ENCODE measurements at places on chromosomes 4 and X.

DNA sequence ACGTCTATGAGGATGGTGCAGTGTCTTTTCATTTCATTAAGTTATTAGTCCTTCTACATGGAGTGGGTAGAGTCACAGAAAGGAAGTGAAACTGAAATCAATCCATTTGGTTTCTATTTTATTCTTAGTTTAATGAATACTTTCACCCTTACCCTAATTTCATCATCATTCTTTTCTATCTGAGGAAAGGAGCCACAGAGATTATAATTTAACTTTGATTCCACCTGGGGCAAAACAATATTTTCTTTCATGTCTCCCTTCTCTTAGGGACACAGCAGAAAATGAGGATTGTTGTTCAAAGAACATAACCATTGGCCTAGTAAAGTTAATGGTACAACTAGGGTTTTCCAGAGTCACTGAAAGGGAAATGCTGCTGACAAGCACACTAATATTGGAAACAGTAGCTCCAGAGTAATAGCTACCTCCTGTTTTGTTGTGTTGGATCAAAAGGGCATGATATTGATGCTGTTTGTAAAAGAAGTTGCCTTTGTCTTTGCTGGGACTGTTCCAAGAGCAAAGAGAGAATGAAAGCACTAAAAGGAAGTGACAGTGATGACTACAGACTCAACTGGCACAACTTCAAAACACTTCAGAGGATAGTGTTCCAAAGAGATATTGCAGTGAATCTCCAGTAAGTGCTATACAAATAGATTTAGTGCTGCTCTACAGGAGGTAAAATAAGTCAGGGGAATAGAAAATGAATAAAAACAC, 247.1 kb upstream of the PITX2 start:
- DNase-seq, result no peak

DNA sequence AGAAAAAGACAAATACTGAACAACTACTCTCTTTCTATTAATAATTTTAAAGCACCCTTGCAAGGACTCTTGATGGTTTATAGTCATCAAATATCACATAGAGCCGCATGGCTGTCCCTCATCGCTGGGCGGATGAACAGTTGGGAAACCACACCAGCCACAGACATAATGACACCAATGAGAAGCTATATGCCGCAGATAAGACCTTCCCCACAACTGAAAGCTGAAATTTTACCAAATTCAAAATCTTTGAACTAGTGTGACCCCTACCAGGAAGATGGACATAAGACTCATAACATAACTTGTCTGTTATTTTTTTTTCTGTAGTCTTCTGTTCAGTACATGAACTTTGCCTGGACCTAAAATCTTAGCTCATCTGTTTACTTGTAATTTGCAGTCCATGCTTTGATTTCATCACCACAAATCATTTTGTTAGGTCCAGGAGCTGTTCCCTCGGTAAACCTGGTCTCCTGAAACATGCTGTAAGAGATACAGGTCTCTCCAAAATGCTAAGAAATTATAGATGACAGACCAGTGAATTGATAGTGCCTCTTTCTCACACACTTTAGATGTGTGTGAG, 157.3 kb upstream of the RAPGEF2 start:
- no peak for DNase-seq

DNA sequence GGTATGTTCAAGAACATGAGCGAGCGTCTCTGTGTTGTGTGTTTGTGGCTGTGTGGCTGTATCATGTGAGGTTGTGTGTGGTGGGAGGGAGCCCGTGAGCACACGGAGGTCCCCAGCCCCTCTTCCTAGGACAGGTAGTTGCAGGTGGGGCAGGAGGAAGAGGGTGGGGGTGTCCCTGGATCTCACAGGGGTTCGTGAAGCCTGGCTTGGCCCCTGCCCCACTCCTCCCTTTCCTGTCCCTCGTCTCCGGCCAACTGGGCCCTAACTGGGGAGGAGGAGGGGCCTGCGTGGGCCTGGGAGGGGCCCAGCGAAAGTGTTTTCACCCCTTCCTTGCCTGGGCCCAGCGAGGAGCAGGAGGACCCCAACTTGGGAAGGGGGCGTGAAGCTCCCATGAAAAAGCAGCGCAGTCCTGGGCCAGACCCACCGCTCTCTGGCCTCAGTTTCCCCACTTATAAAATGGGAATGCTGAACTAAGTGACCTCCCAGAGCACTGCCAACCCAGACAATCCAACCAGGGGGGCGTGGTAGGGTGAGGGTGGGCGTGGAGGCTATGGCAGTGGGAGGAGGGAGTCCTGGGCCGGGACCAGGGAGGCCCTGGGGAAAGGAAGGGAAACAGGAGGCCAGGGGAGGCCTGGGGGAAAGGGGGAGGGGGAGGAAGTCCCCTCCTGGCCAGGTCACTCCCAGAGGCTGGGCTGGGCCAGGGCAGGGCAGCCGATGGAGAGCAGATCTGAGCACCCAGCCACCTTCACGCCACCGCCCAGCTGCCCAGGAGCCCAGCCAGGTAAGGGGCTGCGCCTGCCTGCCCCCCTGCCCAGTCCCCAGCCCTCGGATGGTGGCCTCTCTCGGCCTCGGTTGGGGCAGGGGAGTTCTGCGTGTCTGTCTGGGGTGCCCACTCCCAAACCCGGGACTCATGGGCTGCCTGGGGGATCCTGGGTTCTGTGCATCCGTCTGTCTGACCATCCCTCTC, at the start of gene AVPR2:
Gene AVPR2, plus strand, starts transcription at position 683 of the 967 bp plus-strand sequence. CDS start 473 bp downstream, outside the sequence.
- DNase-seq, result no peak

- no peak for DNase-seq
Measured at GRCh38 chrX:40298572-40299479, 201.1 kb upstream of the BCOR start.

DNA sequence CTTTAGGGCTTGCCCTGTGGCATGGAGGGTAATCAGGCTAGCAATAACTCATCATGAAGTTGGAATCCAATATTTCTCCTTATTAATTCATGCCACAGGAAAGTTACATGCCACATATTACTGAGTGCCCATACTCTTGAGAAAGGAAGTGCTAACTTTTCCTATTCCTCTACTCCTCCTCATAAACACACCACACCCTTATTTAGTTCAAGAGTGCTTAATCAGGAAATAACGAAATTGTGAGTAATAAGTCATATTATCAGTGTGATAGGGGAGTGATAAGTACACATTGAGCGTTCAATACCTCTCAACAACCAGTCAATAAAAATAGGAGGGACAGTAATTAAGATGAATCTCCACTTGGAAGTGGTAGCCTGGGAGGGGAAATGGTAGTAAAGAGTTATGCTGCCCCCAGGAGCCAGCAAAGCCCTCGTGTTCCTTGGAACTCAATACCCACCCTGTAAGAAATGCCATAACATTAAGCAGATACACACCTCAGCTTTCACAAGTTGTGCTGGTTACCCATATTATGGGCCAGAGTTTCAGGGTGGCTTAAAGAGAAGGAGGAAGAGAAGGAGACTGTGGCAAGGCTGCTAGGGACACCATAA, 410.0 kb upstream of the NR3C2 start:
- DNase-seq, result no peak

DNA sequence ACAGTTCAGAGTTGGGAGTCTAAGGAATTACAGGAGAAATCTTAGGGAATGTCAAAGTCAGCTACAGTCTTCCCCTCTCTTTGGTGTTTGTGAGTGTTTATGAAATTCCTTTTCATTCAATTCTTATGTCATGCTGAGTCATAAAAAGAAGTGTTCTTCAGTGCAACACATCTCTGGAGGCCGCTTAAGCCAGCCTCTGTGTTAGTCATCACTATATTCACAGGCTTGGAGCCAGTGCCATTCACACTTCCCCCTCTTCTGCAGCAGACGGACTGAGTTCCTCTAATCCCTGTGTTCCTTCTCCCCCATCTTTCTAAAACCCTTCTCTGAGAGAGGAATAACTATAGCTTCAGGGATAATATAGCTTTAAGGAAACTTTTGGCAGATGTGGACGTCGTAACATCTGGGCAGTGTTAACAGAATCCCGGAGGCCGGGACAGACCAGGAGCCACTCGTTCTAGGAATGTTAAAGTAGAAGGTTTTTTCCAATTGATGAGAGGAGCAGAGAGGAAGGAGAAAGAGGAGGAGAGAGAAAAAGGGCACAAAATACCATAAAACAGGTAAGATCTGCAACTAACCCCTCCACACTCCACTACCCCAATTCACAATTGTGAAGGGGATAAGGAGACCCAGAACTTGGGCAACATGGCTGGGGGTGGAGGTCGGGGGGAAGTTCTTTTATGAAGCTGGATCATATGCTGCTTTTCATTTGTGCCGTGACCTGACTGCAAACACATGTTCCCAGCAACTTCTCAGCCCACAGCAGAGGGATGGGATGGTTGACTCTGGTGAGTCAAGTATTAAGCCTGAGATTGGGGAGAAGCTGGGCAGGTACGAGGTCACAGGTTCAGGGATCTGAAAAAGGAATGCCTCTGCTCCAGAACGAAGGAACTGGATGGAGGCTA, at the start of gene SRPX2:
Gene SRPX2, plus strand, starts transcription at position 244 of the 905 bp plus-strand sequence. CDS start 2,124 bp downstream, outside the sequence.
- peak; percentile 73 for DNase-seq

- DNase-seq, result no peak
Measured at GRCh38 chr4:189088780-189089179, 851.9 kb upstream of the FRG1 start.

DNA sequence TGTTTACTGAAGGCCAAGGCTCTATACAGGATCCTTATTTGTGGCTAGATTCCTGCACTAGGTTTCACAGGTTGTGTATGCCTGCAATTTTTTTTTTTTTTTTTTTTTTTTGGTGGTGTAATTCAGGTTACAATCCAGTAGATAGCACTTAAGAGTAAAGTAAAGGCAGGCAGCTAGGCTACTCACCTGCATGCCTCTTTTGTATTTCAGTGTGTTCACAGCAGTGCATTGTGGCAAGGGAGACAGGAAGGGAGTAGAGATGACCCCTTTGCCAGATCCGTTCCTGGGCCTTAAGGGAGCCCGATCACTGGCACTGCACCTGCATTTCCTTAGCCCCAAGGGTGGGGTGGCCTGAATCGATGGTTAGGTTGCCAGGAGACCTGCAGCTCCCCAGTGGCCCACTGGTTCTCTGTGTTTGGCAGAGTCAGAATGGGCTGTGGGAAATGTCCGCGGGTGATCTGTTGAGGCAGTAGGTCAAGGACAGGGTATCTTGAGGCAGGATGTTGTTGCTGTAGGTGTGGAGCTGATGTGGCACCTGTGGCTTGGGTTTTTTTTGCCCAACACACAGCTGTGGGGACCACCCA, 374.9 kb upstream of the AADAT start:
- no peak for DNase-seq

DNA sequence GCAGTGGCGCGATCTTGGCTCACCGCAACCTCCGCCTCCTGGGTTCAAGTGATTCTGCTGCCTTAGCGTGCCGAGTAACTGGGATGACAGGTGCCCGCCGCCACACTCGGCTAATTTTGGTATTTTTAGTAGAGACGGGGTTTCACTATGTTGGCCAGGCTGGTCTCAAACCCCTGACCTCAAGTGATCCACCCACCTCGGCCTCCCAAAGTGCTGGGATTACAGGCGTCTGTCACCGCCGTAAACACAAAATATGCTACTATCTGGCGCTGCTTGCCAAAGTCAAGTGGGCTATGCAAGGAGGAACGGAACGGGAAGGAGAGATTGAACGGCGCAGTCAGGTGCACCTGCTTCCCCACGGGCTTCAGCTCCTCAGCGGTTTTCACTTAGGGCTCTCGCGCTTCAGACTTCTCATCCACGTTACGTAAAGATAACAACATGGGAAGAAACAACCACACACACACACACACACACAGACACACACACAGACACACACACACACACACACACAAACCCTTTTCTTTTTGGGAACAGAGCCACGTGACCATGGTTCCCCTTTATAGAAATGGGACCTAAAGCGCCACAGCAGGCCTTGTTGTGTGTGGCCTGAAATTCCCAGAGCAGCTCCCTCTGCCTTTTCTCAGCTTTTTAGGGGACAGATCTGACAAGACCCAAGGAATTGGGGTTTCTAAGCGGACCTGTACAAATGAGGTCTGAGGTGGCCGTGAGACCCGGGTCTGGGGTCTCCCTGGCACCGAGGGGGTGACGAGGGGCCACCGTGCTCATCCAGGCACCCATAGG, 1.5 kb downstream of the P2RY8 start:
- no peak for DNase-seq

DNA sequence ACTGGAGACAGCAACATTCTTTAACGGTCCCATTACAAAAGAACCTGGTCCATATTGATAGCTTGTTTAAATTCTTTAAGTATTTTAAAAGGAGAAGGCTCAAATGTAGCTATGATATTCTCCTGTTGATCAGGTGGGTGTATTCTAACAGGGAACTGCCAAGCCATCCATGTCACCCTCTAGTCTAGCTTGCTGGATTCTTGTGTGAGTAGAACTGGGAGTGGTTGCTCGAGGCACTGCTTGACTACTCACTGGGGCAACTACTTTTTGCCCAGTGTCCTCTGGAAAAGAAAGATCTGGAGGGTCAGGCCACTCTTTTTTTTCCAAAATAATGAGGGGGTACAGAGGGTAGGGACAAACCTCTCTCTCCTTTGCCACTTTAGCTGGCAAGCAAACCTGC, 155.1 kb downstream of the ZNF518B start:
- DNase-seq, result no peak

- no peak for DNase-seq
Measured at GRCh38 chr4:113957956-113958355, 21.5 kb downstream of the ARSJ start.

DNA sequence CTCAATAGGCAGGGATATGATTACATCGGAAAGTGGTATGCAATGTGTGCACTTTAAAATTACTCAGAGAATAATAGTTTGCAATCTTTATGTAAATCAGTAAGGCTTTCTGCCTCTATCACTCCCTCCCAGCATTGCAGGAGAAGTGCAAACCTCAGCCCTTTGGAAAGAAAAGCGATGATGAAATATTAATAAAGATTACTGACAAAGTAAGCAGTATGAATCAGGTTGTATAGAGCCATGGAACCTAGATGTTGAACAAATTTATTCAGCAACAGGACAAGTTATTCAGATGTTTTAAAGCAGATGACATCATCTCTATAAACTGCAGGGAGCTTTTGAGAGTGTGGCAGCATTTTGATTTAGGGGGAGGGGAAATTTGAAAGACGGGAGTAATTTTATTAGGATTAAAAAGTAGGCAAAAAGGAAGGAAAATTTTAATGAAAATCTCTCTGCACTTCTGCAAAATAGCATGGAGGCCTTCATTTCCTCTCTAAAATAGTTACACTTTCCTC, 631.7 kb upstream of the GRIA3 start:
- DNase-seq, result no peak

GRCh38 chrX:13658602-13659001, 5.7 kb downstream of the TCEANC start:
- no peak for DNase-seq

GRCh38 chrX:96564595-96564994, 120.0 kb upstream of the DIAPH2 start:
- no peak for DNase-seq

DNA sequence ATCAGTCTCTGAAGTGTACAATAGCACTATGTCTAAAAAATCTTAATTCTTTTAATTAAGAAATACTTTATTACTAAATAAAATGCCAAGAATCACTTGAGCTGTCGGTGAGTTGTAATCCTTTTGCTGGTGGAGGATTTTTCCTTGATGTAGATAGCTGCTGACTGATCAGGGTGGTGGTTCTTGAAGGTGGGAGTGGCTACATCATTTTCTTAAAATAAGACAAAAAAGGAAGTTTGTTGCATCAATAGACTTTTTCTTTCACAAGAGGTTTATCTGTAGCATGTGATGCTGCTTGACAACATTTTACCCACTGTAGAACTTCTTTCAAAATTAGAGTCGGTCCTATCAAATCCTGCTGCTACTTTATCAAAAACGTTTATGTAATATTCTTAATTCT, 68.8 kb upstream of the ZC4H2 start:
- DNase-seq, result no peak

GRCh38 chr4:51825341-51825740, 17.6 kb upstream of the DCUN1D4 start:
- DNase-seq, result no peak

- DNase-seq, result no peak
Measured at GRCh38 chrX:10083809-10084208, 73.0 kb upstream of the CLCN4 start.

Data from AG04449 (cell line).